ENCODE measurements at places on chromosomes 5 and 9. TPM values are rescaled to one million over a fixed set of nuclear protein-coding genes. Genes with fewer than 3 reads are reported as not detected.

DNA sequence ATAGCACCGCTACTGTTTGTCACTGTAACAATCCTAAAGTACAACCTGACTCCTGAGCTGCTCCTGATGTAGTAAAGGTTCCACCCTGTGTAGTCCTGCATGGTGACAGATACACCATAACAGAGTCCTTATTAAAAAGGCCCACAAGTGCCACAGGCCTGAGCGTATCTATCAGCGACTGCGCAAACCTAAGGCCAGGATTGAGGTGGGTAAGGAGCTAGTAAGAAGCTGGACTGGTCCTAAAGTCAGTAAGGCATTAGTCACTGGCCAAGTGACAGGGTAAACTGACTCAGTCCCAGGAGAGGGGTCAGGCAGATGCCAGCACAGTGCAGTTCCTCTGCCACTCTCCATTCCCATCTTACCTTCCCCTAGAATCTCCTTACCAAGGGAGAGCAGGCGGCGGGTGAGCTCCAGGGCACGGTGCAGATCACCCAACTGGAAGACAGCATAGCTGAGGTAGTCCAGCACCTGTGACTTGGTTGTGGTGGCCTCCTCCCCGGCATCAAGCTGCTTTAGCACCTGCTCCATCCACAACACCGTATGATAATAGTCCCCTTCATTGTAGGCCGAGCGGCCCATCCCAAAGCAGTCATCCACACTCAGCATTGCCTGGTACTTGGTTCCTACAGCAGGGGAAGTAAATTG is 17.6 kb downstream of the P4HA2 start:
- no peaks in the 10 kb centered on the region for H3K36me3 ChIP-seq
- no peak for DNase-seq
- H3K4me1 ChIP-seq, result no peaks in the 10 kb centered on the region
- H3K27me3 ChIP-seq, result no peaks in the 10 kb centered on the region
- H3K4me3 ChIP-seq, result no peak overlapping the region
- no peak overlapping the region for H3K27ac ChIP-seq

GRCh38 chr9:133633681-133634080 is 2.5 kb upstream of the DBH start:
- H3K4me3 ChIP-seq, result no peak overlapping the region
- H3K27ac ChIP-seq, result no peak overlapping the region
- H3K27me3 ChIP-seq, result no peaks in the 10 kb centered on the region
- DNase-seq, result no peak
- H3K36me3 ChIP-seq, result no peaks in the 10 kb centered on the region

DNA sequence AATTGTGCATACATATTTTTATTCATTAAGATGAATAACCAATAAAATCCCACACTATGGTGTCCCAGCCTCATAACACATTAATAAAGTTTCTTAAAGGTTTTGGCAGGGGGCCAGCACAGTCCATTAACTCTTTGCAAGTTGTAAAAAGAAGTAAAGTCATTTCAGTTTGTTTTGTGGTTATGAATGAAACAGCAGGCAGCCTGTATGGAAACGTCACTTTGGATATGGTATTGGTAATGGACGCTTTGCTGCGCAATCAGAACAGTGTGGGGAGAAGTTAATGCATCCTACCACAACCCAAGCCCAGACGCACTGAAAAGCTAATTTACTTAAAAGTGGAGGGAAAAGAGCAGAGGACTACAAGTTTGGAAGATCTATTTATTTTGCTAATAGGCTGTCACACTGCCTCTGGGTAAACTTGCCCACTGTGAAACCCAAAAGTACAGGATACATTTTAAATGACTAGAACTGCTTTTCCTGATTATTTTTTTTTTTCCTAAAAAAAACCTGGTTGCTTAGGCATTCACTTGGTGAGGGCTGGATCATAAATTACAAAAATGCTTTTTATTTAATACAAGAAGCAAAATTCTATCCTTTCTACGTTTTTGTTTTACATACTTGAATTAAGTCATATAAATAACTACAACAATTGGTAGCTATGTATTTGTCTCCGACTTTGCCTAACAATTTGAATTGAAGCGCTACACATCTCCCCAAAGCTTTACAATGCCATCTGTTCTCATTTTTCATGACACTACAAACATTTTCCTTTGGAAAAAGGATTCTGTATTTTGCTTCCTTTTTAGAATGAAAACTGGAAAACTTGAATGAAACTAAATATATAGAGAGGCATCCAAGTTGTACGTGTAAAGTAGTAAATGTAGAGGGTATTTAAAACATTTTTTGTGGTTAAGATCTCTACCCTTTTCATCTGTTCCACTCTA is 104.3 kb downstream of the NFIB start:
- no peak overlapping the region for H3K4me3 ChIP-seq
- H3K36me3 ChIP-seq, result no peaks in the 10 kb centered on the region
- no peaks in the 10 kb centered on the region for H3K4me1 ChIP-seq
- H3K27ac ChIP-seq, result no peak overlapping the region
- peaks cover 14% of the 10 kb centered on the region for H3K27me3 ChIP-seq
- DNase-seq, result no peak

The LRRC26 gene
- total RNA-seq, result not detected

Data from activated CD4-positive, alpha-beta T cell treated with anti-CD3 and anti-CD28 coated beads for 36 hours (primary cell).